ENCODE measurements at places on chromosomes 7 and 10.

DNA sequence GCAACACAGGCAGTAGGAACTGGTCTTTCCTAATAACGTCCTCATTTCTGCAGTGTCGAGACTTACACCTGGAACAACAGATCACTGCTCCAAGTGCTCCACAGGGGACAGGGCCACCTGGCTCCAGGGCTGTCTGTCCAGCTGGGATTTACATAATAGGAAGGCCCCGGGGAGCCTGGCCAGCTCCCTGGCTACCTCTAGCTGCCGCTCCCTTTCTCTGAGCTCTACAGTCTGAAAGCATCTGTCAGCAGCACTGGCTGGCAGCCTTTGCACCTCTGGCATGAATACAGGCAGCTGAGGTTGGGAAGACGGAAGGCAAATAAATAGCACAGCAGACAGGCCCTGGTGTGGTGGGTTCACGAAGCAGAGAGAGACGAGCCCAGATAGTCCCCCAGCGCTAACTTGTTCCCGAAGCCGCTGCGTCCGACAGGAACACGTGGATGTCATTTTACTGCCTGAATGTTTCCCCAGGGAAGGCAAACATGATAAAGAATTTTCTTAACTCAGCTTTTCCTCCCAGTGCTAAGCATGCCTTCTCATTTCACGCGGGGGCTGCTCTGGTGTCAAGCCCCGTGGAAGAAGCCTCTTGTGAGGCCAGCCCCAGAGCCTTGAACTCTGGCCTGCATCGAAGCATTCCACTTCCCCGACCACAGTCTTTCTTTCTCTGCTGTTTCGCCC lies 105.4 kb downstream of the ITIH5 start:
- no peak for DNase-seq

DNA sequence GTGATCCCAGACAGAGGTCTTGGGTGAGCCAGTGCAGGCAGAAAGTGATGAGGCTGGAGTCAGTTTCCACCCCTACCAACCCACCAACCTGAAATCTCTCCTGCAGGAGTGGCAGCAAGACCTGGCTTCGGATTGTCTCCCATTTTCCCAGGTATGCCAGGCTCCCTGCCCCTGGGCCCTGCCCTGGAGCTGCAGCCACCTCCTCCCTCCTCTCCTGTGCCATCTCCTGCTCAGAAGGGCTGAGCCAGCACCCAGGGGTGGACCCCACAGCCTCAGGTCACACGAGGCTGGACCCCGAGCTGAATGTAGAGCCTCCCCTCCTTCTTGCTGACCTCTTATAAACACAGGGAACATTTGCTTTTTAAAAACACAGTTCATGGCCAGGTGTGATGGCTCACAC lies 17.0 kb upstream of the LIMK1 start:
- no peak for DNase-seq

- DNase-seq, result no peak
Measured at GRCh38 chr7:87627634-87627994, 584 bp upstream of the RUNDC3B start.

- DNase-seq, result no peak
Measured at GRCh38 chr10:14403881-14404623, 73.3 kb upstream of the FRMD4A start.

Measured in stimulated activated CD8-positive, alpha-beta memory T cell treated with anti-CD3 and anti-CD28 coated beads, Interleukin-7, amount 100 ng/mL, for 1 hour (primary cell).